Activated naive CD4-positive, alpha-beta T cell (primary cell): ENCODE measurements at places on chromosomes 11 and 22.

- no peak for DNase-seq
Measured at GRCh38 chr11:10657308-10658271, 36.0 kb downstream of the IRAG1 start.

DNA sequence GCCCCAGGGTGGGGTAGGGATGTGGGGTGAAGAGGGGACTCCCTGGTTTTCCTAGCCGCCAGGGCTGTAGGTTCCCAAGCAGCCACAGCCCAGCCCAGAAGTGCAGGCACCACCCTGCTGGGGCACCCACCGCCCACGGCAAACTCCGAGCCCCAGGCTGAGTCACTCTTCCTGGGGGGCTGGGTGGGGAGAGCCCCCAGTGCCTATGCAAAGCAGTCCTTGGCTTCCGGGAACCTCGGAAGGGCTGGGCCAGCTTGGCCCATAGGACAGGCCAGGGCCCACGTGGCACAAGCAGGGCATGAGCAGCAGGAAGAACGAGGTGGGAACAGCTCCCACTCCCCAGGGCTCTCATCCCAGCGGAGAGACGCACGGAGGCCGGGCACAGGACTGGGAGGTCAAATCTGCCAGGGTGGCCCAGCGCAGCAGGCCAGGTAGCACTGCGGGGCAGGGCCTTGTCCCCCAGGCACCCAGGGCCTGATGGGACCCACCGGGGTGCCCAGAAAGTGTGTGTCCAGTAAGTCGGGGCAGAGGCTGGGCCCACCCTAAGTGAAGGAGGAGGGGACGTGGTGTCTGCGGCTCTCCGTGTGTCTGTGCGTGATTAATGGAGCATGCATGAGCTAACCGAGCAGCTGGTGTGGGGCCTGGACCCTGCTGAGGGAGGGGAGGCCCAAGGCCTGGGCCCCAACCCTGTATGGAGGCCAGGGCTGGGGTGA lies 4.6 kb upstream of the IL17REL start:
- no peak for DNase-seq

- DNase-seq, result no peak
Measured at GRCh38 chr11:29627541-29627940, 389.3 kb downstream of the KCNA4 start.

- DNase-seq, result no peak
Measured at GRCh38 chr22:39898997-39899396, 1.9 kb upstream of the GRAP2 start.

- DNase-seq, result no peak
Measured at GRCh38 chr11:105524286-105524685, 85.6 kb upstream of the GRIA4 start.

- DNase-seq, result peak; percentile 68
Measured at GRCh38 chr22:19717691-19718455, 3.6 kb downstream of the SEPTIN5 start.

- no peak for DNase-seq
Measured at GRCh38 chr11:27656806-27657483, 43.3 kb downstream of the BDNF start.

DNA sequence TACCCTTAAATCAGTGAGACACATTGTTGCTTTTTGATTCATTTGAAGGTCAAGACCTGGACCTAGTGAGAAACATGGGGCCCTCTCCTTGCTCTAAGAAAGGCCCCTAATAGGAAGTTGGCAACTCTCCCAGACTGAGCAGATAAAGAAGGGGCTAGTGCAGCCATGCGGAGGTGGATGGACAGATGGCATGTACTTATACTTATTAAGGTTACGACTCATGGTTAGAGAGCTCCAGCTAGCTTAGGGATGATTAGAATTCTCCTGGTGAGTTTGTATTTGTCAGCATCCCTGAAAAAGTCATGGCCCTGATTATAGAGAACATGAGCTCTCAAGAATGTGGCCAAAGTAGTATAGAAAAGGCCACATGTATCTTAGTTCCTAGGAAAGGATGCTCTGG lies 112.1 kb upstream of the BDNF start:
- DNase-seq, result no peak

DNA sequence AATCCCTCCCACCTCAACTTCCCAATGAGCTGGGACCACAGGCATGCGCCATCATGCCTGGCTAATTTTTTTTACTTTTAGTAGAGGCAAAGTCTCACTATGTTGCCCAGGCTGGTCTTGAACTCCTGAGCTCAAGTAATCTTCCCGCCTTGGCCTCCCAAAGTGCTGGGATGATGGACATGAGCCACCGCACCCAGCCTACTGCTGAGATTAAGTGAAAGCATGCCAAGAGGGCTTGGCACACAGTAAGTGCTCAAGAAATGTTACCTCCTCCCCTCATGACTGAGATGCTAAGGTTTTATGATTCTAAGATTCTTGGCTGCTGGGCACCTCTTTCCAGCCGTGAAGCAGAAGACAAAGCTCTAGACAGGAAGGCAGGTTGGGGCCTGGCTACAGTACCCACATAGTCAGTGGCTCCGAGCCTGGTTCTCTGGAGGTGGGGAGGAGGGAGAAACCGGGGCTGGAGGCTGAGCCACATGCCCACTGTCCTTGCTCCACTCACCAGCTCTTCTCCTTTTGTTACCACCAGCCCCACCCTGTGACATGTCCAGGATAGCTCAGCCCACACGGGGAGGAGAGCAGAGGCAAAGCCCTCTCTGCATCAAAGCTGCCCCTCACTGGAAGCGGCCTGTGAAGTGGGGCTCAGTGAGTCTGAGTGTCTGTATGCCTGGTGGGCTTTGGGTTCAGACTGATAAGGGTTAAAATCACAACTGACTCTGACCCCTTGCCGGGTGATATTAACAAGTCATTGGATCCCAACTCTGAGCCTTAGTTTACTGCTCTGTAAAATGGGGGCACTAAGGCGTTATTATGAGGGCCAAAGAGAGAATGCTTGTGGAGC lies 12.9 kb downstream of the ARHGEF17 start:
- no peak for DNase-seq

GRCh38 chr22:30277547-30278344 lies 11.1 kb upstream of the OSM start:
- DNase-seq, result no peak

GRCh38 chr11:8331767-8332166 lies 68.1 kb upstream of the LMO1 start:
- no peak for DNase-seq

GRCh38 chr11:44968510-44968909 lies 17.8 kb upstream of the TP53I11 start:
- no peak for DNase-seq

DNA sequence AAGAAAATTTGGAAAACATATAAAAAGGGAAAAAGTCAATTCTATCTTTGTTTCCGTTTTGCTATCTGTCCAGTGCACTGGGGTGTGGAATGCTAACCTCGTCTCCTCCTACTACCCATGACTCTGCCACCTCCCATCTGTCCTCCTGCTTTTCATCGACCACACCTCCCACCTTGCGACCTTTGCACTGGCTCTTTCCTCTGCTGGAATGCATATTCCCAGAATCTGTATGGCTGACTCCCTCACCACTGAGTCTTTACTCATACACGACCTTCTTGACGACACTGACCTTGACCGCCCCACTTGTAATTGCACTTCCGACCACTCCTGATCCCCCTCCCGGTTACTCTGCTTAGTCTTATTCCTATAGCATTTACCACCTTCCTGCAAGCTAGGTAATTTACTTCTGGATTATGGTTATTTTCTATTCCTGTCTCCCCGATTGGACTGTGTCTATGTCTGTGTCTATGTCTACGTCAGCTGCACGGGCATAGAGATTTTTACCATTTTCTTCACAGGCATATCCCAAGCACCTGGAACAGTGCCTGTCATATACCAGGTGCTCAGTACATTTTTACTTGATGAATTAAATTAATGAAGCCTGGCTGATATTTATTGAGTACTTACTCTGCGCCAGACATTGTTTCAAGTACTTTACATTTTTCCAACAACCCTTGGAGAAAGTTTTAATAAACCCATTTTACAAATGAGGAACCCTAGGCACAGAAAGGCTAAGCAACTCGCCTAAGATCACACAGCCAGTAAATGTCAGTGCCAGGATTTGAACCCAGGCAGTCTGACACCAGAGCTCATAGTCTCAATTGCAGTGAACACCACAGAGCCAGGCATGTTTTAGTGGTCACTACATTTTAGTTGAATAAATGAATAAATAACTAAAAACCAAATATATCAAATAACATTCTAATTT lies 89.3 kb upstream of the SLC22A12 start:
- DNase-seq, result no peak

GRCh38 chr11:24422376-24422775 lies 74.5 kb upstream of the LUZP2 start:
- no peak for DNase-seq

- DNase-seq, result no peak
Measured at GRCh38 chr11:108620958-108621772, 27.6 kb upstream of the EXPH5 start.

DNA sequence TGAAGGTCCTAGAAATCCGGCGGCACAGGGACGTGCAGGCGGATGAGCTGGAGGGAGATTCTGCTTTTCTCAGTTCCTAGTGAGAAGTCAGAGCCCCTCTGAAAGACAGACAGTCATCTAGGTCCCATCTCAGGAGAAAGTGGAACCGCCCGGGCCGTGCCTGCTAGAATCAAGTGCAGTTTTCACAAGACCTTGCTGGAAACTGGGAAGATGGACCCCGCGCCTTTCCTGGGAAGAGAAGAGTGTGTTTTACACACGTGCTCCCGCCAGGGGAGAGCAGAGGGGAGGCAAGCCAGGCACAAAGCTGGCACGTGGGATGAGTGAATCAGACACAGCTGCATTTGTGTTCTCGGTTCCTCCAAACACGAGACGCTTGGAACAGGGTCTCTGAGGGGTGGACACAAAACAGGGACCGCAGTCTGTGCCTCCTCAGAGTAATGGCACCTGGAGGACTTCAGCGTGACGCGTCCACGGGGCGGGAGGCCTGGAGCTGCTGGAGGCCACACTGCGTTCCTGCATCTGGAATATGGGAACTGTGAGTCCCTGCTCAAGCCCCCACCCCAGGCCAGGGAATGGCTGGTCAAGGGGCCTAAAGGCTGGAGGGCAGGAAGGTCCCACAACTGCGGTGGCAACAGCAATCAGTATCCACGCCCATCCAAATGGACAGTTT lies 218.3 kb downstream of the BRD1 start:
- no peak for DNase-seq

DNA sequence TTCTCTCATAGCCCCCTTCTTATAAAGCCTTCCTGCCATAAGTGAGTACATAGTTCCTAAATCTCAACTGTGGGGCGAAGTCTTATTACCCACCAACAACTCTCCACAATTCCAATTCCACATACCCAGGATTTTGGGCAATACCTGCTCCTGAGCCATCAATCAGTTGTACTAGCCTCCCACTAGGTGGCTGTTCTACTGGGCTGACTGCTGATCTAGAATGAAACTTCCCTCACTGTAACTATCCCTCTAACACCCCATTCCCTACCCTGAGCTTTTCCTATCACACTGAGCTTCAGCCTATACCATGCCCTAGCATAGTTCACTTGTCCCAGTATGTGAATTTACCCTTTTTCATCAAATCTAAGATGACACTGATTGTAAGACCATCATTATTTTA lies 52.5 kb downstream of the RRAS2 start:
- no peak for DNase-seq

DNA sequence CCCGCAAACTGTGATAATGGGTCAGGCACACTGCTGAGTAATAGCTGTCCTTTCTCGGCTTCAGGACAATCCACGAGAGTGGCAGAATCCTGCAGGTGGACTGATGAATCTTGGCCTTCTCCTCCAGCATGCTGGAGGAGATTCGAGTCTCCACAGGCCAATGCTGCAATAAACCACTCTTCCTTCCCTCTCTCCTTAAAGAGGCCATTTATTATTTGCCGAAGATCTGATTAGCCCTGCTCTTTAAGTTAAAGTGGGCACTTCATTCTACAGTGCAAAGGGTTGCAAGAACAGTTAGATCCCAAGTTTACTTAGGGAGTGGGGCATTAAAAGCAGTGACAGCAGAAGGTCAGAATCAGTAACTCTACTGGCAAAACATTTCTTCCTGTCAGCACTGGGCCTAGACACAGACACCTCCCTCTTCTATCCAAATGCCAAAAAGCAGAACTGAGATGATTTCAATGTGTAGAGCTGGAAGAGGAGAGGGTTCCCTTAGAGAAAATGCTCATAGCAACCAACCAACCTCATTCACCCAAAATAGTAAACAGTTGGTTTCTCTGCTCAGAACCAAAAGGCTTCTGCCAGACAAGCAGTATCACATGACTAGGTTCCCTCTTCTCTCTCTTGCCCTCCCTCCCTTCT lies 121.7 kb downstream of the SGSM3 start:
- DNase-seq, result no peak

- DNase-seq, result no peak
Measured at GRCh38 chr11:128697645-128698174, 3.8 kb downstream of the FLI1 start.

DNA sequence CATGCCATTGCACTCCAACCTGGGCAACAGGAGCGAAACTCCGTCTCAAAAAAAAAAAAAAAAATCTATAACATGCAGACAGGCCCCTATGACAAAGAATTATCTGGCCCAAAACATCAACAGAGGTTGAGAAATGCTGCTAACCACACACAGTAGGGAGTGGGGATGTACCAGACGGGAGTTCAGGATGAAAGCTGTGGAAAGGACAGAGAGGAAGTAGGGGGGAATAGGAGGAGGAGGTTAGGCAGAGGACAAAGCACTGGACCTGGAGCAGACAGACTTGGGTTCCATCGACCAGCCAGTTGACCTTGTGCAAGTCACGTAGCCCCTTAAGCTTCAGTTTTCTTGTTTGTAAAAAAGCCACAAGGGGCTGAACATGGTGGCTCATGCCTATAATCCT lies 12.5 kb downstream of the LRP4 start:
- DNase-seq, result no peak

- no peak for DNase-seq
Measured at GRCh38 chr22:35053060-35053835, 12.7 kb upstream of the ISX start.

DNA sequence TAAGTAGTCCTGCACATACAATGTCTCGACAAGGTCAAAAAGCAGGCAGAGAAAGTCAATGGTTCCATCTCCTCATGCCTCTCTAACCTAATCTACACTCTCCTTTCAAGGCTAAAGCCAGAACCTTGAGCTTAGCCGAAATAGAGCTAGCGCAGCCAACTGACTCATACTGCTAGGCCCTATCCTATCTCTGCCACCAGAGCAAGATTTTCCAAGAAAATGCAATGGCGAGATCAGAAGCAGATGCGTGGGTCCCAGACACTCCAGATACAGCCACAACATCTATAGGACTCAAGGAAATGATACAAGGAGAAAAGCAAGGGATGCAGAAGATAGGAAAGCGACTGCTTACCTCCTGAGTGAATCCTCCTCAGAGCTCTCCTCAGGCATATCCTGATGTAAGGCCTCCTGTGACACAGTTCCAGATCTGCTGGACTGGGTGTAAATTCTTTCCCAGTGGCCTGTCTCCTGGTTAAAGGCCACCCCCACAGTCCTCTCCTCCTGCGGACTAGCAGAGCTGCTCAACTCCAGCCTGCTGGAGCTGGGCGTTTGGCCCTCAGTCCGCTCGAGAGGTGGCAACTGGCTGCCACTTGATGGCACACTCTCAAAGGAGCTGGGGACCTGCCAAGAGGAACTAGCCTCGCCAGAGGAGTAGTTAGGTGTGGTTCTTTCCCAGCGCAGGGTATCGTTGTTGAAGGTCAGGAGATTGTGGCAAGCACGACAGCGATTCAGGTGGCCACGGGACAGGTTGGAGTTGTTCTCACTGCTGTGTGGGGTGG lies 52.0 kb downstream of the AMBRA1 start:
- DNase-seq, result no peak
